HepG2 (cell line): ENCODE measurements at places on chromosomes 2 and 18.
A peak's percentile ranks its signal among the peaks of the same experiment; 100 is the strongest.

- DNase-seq: no peak
Observed at GRCh38 chr2:17231394-17231965, 286.8 kb downstream of the RAD51AP2 start.

- no peak for DNase-seq
Observed at GRCh38 chr2:79723830-79724229, 211.0 kb downstream of the CTNNA2 start.

GRCh38 chr2:166419616-166419934 lies 43.8 kb upstream of the SCN9A start:
- DNase-seq: peak; percentile 60

DNA sequence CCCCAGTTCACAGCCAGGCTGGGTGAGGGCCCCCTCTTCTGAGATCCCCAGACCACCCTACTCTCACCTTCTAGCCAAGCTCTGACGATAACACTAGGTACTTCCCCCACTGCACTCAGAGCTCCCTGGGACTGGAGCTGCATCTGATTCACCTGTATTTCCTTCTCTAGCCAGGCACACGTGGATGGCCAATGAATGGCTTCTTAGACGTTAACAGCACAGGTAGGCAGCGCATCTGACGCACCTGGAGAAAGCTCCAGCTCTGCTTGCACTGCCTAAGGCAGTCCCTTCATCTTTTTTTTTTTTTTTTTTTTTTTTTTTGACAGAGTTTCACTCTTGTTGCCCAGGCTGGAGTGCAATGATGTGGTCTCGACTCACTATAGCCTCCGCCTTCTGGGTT lies 48.1 kb downstream of the GALNT14 start:
- no peak for DNase-seq

GRCh38 chr2:1751767-1752725 lies 7.7 kb upstream of the PXDN start:
- no peak for DNase-seq

- DNase-seq: no peak
Observed at GRCh38 chr2:28433215-28433614, 40.6 kb downstream of the FOSL2 start.

DNA sequence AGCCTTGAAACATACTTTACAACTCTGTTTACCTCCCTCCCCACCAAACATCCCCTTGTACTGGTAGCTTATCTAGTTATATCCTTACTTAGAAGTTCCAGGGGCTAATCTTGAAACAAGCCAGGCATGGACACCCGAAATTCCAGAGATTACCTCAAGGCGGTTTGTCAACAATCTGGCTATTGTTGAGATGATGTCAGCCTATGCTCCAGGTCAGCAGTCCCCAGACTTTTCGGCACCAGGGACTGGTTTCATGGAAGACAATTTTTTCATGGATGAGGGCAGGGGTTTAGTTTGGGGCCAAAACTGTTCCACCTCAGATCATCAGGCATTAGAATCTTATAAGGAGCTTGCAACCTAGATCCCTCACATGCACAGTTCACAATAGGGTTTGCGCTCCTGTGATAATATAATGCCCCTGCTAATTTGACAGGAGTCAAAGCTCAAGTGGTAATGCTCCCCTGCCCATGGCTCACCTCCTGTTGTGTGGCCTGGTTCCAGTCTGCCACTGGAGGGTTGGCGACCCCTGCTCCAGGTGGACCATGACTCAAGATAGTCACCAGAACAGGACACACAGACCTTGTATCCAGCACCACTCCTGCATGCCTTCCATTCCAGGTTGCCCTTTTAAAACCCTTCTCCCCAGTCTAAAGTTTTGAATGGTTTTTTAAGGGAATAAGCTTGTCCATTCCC lies 171.2 kb downstream of the SPAG16 start:
- peak; percentile 13 for DNase-seq

GRCh38 chr2:18325118-18325517 lies 235.3 kb downstream of the RDH14 start:
- no peak for DNase-seq

- no peak for DNase-seq
Observed at GRCh38 chr2:27164960-27165763, 16.4 kb downstream of the TCF23 start.

- no peak for DNase-seq
Observed at GRCh38 chr2:44301111-44301510, 25.8 kb downstream of the SLC3A1 start.

GRCh38 chr2:220856486-220856885 lies 715.6 kb downstream of the EPHA4 start:
- DNase-seq: no peak

DNA sequence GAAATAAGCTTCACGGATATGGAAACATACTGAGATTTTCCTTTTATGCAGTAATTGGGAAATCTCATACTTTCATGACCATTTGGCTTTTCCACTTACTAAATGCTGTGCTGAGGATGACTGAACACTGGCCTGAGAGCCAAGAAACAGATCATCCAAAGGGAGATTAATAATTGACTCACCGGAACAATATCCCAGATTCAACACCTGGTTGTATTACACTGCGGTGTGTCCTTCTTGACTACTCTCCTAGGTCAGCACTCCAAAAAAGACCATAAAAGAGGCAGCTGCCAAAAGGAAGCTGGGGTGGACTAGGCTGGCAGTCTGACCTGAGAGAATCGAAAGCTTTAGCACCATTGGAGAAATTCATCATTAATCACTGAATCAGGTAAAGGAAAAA lies 469.1 kb downstream of the CBLN2 start:
- DNase-seq: no peak

GRCh38 chr2:75079575-75079974 lies 119.7 kb downstream of the TACR1 start:
- DNase-seq: no peak

GRCh38 chr18:12628706-12629702 lies 28.9 kb downstream of the SPIRE1 start:
- DNase-seq: no peak

GRCh38 chr2:158502974-158503373 lies 46.2 kb downstream of the PKP4 start:
- DNase-seq: peak; percentile 75

- DNase-seq: no peak
Observed at GRCh38 chr18:23872701-23873550, 141.6 kb upstream of the TTC39C start.

DNA sequence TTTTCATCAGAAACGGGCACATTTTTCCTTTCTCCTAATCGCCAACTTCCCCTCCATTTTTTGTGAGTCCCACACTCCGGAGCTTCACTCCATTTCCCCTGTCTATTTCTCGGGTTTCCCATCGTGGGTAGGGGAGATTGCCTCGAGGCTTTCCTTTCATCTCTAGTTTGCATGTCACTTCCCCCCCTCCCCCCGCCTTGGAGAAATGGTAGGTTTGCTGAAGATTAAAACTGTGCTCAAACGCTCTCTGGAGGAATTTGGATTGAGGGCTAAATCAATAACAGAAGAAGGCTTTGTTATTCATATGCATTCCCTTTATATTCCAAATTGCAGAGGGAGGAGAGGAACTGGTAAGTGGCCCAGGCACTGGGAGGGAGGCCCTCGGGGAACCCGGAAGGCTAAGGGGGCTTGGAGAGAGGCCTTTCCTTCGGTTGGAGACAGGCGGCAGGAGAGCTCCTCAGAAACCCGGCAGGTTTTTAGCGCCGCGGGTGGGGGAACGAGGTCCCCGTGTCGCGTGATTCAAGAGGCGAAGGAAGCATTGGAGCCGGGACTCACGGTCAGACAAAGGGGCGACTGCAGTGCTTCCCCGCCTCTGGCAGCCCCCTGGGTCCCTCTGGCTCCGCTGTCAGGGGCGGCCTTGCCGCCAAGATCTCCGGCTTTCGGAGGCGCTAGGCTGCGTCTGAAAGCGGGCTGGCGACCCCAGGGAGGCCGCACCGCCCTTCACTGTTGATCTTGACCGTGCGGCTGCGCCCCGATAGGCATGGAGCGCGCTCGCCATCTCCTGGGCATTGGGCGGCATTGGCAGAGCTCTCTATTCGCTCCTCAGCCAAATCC lies 2.4 kb upstream of the HOXD12 start:
- DNase-seq: peak; percentile 64

GRCh38 chr2:99072551-99072950 lies 69.0 kb upstream of the C2orf15 start:
- no peak for DNase-seq

GRCh38 chr2:134462791-134463698 lies 209.2 kb downstream of the MGAT5 start:
- no peak for DNase-seq

GRCh38 chr2:100893392-100894104 lies 73.6 kb downstream of the NPAS2 start:
- peak; percentile 55 for DNase-seq

- DNase-seq: no peak
Observed at GRCh38 chr2:167928434-167928833, 319.0 kb downstream of the STK39 start.

DNA sequence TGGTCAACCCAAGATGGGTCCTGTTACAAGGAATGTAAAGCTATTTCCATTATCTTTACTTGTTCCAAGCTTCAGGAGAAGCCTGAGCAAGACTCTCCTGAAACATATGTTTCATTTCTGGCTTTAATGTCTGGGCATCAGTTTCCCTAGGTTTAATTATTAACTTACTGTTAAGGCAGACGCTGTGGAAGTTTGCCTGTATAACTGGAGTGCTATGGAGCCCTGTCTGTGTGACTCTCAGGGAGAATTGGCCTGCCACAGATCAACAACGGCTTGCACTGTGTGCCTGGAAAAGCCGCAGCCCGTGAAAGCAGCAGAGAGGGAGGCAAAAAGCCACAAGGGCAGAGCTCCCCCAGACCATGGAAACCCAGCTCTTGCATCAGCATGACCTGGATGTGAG lies 22.1 kb upstream of the LONRF2 start:
- DNase-seq: no peak

- DNase-seq: no peak
Observed at GRCh38 chr2:221569871-221570270, 2.2 kb downstream of the EPHA4 start.

DNA sequence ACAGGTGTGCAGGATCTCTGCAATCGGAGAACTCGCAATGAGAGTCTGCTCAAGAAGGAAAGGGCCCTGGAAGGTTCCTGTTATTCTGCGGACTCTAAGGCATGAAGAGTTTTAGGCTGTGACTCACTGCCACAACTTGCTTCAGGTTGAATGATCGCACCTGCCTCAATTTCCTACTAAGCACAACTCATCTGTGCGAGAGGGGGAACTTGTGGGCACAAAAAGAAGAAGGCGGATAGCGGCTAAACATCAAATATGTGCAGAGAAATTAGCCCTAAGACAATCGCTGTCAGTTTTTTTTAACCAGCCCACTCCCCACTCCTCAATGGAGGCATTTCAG lies 14.0 kb upstream of the CREG2 start:
- DNase-seq: no peak

DNA sequence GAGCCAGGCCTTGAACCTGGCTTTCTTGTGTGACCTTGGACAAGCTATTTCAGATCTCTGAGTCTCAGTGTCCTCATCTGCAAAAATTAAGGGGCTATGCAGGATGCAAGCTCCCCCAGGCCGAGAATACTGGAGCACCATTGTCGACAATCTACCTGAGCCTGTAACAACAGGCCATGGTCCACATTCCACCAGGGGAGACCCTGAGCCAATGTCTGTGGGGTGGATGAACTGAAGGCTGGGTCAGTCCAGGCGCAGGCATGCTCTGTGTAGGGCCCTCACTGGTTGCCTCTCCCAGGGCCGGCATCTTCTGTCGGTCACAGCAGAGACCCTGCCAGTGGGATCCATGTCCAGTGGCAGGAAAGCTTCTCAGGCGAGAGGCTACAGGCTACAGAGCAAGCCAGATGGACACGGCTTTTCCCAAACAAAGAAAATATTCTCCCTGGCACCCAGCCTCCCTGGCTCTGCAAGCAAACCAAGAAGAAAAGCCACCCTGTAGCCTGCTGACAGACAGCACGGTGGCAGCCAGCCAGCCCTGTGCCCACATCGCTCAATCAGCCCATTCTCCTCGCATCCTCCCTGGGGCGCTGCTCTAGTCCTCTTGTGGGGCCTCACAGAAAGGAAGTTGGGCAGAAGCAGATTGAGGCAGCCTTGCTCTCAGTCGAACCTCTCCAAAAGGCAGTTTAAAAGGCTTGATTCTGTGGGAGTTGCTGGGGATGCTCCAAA lies 48.7 kb upstream of the FZD7 start:
- DNase-seq: no peak

- no peak for DNase-seq
Observed at GRCh38 chr2:21860907-21861306, 737.1 kb downstream of the TDRD15 start.

- DNase-seq: no peak
Observed at GRCh38 chr18:76991021-76991688, 141.4 kb downstream of the MBP start.

- DNase-seq: no peak
Observed at GRCh38 chr2:227179988-227180685, 15.7 kb downstream of the COL4A3 start.

DNA sequence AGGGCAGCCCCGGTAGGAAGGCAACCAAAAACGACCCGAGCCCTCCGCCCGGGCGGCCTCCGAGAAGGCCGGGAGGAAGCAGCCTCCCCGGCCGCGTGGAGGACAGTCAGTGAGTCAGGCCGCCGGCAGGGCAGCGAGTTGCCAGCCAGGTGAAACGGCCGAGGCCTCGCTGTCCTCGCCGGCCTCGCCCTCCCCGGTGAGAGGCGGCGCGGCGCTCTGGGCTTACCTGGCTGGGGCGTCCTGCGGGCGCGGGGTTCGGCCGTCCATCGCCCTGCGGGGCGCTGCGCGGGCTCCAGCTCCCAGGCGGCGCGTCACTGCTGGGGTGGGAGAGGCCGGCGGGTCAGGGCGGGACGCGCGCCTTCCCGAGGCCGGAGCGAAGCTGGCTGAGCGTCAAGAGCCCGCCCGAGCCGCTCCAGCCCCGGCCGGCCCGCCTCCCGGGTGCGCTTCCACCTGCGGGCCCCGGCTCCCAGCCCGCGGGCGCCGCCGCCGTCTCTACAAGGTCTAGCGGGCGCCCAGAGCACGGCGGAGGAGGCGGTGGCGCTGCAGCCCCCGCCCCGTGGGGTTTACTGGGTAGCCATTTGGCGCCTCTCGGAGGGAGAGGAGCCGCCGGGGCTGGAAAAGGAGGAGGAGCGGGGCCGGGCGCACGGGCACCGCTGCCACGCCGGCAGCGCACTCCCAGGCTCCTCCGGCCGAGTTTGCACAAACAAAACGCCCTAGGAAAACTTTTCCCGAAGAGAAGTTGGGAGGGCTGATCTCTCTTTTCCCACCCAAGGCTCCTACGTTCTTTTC lies 499 bp downstream of the COBLL1 start:
- DNase-seq: peak; percentile 82

DNA sequence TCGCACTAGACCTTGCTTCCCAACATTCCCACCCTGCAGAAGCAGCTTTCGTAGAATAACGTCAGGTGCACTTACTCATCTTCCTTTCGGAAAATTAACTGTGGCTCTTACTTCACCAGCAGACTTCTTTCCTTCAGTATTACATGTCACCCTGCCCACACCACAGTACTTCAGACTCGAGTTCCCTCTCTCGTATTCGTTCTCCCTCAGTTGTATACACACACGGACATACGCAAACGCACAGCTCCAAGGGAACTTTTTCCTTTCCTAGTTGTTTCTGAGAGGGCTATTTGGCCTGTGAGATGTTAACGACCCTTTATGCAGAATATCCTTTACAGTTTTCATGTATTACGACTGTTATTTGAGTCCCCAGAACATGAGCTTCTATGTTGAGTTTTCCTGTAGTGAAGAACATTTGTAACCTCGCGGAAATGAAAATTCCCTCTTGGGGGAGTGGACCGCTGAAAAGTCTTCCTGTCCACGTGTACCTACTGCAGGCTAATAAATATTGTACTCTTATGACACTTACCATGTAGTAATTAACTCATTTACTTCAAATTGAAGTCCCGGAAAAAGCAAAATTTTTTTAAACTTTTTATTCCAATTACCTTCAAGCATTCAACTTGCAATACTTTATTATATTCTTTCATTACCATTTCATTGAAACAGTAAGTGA lies 908 bp downstream of the ERLEC1 start:
- peak; percentile 30 for DNase-seq
